ENCODE measurements at places on chromosomes 6 and 20.

DNA sequence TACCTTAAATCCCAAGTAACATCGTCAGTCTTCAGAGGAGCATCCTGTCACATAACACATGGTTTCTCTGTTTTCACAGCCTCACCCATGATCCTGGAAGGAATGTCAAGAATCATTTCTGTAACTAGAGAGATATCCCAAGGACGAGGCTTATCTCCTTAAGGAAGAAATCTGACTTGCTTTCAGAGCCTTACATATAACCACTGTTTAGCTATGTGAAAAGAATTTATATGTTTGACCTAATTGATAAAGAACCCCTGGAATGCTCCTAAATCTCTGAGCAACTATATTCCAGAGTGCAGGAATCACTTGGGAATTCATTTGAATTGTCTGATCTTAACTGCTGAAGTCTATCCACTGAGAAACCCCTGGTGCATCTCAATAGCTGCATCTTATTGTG is 243.1 kb downstream of the ALDH8A1 start:
- no peak for DNase-seq

- DNase-seq, result no peak
Measured at GRCh38 chr6:41546475-41546865, 289 bp downstream of the FOXP4 start.

DNA sequence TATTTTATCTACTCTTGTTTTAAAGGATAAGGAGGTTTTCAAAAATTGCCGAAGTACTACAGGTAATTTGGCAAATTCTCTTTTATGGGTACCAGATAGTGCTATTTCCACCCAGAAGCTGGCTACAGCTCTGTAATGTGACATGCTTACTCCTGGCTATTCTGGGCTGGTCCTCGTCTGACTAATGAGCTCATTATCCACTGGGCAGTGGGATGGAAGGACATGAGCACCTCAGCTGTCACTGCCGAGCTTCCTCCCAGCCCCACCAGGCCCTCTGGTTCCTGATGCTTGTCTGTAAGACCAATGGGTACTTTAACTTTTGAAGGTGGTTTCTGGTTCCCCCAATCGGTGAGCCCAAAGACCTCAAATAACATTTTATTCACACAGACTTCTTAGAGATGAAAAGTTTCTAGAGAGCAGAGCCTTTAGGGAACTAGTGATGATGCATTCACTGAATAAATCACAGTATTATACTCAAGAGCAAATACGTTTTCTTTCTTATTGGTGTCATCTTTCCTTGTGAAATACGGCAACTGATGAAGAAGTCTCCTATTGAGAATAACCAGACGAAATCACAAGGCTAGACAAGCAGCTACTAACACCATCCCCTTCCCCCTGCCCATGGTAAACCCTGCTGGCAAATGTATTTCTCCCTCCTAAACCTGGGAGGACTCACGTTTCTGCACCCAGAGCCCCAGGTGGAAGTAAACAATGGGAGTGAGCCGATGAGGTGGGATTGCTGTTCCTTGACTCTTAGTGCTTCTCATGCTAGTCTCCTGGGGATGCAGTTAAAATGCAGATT is 80.8 kb downstream of the SLC22A3 start:
- no peak for DNase-seq

DNA sequence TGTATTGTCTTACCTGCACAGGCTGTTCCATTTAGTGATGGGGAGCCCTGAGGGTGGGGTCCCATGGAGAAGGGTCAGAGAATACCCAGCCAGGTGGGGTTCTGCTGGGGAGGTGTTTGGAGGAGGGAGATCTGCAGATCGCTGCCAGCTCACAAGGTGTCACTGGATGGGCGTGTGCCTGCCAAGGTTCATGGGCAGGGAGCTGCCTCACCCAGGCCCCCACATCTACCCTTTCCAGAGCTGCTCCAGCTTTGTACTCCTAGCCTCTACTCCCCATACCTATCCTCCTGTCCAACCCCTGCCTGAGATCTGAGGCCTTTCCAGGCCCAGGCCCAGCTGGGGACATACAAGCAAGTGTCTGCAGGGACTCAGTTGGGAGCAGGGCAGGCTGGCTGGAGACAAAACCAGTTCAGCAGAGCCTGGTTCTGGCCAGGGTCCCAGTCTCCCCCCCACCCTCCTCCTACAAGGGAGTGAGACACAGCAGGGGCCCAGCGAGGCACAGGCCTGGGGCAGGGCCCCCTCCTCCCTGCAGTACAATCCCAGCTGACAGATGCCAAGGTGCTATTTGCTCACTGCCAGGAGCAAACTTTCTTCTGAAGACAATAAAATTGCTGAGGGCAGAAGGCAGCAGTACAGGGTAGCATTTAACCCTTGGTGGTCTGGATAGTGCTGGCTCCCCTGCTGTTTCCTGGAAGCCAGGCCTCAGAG is 19.7 kb downstream of the SPDEF start:
- DNase-seq, result peak; percentile 73

Data from left lung (tissue), 14 donors.